Activated CD4-positive, alpha-beta T cell treated with anti-CD3 and anti-CD28 coated beads, Interleukin-2, Interleukin-6, amounts not matched to agents 100 ng/mL and 50 ng/mL, durations not matched to agents 16 hours and 8 hours (primary cell): ENCODE measurements at places on chromosomes 6 and 20.

DNA sequence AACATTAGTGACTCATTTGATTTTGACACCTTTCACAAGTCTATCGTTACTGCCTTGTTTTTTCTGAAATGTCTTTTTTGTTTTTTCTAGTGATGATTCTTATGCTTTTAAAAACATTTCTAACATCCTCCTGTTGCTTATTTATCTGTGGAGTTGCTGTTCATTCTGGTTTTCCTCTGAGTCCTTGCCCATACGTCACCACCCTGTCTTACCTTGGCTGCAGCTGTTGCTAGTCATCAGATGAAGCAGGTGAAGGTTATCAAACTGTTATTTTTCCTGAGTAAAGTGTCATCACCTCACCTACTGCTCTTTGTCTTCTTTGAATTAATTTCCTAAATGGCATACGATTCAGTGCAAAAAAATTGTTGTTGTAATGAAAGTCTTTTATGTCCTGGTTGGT lies 376.6 kb downstream of the GRIK2 start:
- DNase-seq, result no peak

GRCh38 chr6:22800451-22800850 lies 231.1 kb downstream of the HDGFL1 start:
- DNase-seq, result no peak

DNA sequence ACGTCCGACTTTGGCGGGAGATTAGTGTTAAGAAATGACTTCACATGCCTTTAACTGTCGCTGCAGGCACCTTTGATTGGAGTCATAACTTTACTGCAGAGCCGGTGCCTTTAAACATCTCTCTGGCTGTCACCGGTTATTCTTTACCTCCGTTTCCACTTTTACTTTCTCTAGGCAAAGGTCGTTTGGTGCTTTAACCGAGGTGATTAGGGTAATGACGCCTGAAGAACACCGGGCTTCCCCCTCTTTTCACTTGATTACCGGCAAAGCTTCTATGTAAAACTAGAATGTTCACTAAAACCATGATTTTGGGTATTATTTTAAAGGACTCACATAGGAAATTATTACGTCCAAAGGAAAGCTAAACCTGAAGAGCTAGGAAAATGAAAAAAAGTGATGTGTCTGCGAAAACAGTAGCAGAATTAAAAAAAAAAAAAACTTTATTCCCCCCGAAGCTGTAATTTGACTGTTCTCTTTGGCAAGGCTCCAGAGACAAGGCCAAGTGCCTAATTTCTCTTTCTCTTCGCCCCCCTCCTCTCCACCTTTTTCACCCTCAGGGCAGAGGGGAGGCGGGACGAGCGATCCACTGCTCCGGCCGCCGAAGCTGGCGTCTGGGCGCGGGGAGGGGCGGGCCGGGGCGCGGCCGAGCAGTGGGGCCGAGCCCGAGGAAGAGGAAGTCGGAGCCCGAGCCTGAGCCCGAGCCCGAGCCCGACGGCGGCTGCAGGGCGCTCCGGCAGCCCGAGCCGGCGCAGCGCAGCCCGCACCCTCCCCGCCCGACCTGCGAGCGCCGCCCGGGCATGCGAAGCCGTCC lies at the start of gene PLEKHG1:
Gene PLEKHG1 (plus strand): TSS at position 687 of the 811 bp plus-strand sequence. CDS start 133,797 bp downstream, outside the sequence.
- peak; percentile 74 for DNase-seq

DNA sequence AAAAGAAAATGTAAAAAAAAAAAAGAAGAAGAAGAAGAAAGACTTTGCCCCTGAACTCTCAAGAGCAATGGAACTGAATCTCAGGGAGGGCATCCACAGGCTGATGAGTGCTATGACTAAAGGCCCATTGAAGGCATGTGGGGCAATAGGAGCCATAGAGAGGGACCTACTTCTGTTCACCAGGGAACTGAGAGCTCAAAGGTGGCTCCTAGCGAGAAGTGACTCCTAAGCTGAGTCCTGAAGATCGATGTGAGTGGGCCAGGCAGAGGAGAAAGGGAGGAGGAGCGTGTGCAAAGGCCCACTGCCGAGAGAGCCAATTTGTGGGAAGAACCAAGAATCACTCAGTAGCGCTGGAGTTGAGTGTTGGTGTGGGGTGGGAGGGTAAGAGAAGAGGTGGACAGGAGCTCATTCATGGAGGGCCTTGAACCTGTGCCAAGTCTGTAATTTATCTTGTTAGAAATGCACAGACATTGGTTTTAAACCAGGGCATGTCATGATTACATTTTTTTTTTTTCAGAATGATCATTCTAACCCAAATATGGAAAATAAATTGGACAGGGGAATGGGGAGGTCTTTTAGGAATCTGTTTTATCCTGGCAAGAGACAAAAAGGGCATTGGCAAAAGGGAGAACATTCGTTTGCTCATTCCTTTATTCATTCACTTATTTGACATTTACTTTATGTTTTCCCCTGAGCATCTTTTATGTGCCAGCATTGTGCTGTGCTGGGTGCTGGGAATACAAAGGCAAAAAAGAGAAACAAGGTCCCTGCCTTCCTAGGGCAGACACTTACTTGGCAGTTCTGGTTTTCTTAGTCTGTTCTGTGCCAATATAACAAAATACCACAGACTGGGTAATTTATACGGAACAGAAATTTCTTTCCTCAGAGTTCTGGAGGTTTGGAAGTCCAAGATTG lies 67.4 kb upstream of the DSP start:
- DNase-seq, result no peak

GRCh38 chr6:99032396-99032795 lies 84.7 kb upstream of the FBXL4 start:
- DNase-seq, result no peak

GRCh38 chr6:80886475-80886874 lies 780.0 kb downstream of the BCKDHB start:
- no peak for DNase-seq

DNA sequence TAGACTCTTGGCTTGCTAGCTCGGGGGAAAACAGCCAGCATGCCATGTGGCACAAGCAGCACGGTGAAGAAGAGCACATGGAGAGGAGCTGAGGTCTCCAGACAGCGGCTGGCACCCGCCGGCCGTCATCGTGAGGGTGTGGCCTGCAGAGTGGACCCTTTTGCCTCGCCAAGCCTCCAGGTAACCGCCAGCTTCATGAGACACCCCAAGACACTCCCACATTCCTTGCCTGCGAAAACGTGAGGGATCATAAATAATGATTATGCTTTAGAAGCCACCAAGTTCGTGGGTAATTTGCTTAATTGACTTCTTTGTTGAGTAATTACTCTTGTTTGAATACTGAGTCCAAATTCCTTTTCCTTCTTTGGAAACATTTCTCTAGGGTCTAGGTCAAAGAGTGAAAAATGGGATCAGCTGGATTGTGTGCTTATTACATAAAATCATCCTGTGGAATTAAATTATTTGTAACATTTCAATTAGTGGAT lies 23.2 kb downstream of the FAM50B start:
- no peak for DNase-seq

DNA sequence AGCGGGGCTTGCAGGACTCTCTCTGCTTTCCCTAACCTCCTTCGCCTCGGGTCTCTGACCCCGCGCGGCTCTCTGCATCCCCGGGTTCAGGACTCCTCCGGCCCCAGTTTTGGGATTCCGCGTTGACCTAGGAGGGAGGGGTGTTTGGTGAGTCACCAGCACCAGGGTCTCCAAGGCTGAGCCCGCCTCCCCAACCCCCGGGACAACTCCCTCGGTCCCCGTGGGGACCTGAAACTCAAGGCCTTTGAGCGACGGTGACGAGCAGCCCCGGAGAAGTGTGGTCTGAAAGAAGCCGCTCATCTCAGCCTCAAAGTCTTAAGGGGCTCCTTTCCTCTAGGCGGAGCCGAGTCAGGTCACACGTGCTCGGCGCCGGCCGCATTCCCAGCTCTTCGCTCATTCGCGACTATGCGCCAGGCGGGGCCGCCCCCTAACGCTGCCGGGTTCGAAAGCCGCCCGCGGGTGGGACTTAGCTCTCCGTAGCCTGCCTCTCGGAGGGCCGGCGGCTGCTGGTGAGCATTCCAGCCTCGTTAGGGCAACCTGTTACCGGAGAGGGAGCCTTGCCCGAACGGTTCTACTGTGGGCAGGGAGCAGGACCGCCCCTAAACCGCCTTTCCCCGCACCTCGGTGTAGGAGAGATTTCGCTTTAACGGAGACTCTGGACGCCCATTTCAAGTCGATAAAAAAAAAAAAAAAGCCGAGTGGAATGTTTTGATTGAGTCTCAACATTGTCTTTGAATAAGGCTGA lies 3.0 kb upstream of the PRDM13 start:
- no peak for DNase-seq

GRCh38 chr20:40687384-40688128 lies 1.5 kb downstream of the MAFB start:
- no peak for DNase-seq

DNA sequence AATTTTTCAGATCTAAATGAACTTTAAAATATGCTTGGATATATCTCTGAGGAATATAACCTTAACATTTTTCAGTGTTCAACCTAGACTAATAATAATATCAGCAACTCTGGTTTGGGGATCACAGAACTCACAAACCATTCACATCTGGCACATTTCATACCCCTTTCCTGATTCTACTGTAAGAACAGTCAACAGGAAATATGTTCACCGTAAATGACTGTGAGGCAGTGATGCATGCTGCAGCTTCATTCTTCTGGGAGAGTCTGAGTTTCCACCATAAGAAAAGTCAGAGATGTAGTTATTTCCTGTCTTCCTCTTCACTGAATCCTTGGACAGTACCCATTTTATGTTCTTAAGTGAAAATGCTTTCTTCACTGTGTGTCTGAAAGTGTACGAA lies 134.2 kb upstream of the IFNGR1 start:
- peak; percentile 35 for DNase-seq

DNA sequence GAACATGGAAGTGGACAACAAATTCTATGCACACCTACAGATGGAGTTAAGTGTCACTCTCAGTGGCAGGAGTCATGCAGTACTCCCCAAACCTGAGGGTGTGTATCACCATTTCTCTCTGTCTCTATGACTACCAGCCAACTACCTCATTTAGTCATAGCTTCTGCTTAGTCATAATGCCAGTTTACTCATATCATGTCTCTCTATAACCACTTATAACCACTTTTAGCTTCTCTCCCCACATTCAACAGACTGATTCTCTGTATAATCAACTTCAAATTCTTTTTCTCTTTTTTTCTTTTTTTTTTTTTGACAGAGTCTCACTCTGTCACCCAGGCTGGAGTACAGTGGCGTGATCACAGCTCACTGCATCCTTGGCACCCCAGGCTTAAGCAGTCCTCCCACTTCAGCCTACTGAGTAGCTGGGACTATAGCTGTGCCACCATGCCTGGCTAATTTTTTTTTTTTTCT lies 13.8 kb upstream of the GTF3C6 start:
- peak; percentile 92 for DNase-seq

DNA sequence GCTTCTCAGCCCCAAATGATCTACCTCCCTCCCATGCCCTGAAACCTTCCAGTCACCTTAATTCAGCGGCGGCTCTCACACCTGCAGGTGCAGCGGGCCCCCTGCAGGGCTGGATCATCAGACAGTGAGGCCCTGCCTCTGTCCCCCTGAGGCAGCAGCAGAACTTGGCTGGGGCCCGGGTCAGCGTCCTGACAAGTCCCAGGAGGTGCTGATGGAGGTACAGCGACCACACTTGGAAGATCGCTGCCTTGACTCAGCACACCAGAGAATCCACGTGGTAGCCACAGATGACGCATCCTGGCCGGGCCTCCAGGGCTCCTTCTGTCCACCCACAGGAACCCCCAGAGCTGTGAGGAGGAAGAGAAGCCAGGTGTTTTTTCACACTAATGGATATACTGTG lies 116.4 kb upstream of the THBS2 start:
- DNase-seq, result no peak

DNA sequence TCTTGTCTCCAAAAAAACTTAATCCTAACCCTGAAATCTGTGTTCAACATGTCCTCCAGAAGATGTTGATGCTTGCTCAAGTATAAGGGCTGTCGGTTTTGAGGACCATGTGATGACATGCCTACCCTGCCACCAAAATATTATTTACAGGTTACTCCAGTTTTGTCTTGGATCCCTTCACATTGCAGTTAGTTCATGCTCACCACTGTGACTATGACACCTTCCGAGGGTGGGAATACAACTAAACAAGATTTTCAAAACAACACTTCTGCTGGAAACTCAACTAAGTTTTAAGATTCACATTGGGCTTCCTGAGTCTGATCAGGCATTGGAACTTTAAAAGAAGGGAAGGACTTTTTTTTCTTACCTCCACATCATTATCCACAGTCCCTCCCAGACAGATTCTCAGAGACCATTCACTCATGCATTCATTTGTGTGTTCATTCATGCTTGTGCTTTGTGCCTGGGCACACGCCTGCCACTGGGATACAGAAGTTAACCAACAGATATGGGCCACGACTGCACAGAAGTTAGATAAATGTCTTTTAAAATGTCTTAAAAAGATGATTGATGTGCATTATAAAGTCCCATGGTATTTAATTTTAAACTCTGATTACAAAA lies 118.7 kb upstream of the GJE1 start:
- no peak for DNase-seq
